HCT116 (cell line): ENCODE measurements at places on chromosomes 2 and 18. TPM values are rescaled to one million over a fixed set of nuclear protein-coding genes. Genes with fewer than 3 reads are reported as not detected.
A peak's percentile ranks its signal among the peaks of the same experiment; 100 is the strongest.

DNA sequence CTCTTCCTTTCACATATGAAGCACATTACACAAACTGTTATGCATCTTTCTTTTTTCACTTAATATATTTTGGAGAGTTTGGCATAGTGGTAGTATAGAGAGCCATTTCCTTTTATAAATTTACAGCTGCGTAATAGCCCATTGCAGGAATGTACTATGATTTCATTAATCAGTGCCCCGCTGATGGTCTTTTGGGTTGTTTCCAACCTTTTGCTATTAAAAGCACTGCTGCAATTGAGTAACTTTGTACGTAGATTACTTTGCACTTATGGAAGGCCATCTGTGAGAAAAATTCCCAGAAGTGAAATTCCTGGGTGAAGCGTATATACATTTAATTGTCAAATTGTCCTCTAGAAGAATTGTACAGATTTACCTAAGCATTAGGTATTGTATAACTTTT is 565.3 kb upstream of the ZNF804A start:
- H3K4me1 ChIP-seq, result no peaks in the 10 kb centered on the region
- H3K27ac ChIP-seq, result no peak overlapping the region
- DNase-seq, result no peak
- H3K36me3 ChIP-seq, result no peaks in the 10 kb centered on the region
- no peak overlapping the region for H3K4me3 ChIP-seq
- H3K27me3 ChIP-seq, result no peaks in the 10 kb centered on the region

DNA sequence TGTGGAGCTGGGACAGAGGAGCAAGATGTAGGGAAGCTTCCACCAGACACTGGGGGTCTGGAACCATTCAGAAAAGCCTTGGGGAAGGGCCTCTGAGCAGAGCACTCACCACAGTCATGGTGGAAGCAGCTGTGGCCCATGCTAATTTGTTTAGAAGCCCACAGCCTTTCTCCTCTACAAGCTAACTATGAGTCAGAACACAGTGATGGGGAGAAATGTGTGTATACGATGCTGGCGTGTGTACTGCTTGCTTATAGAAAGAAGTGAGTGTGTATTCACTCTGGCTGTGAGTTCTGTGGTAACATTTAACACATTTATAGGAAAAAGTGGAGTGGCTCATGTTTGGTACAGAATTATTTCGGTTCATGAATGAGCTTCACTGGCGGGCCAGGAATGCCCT is 157.0 kb upstream of the ACAA2 start:
- peaks cover 27% of the 10 kb centered on the region for H3K4me1 ChIP-seq
- no peaks in the 10 kb centered on the region for H3K36me3 ChIP-seq
- no peak overlapping the region for H3K4me3 ChIP-seq

WDR33 gene
- total RNA-seq, result 52.5 TPM

DNA sequence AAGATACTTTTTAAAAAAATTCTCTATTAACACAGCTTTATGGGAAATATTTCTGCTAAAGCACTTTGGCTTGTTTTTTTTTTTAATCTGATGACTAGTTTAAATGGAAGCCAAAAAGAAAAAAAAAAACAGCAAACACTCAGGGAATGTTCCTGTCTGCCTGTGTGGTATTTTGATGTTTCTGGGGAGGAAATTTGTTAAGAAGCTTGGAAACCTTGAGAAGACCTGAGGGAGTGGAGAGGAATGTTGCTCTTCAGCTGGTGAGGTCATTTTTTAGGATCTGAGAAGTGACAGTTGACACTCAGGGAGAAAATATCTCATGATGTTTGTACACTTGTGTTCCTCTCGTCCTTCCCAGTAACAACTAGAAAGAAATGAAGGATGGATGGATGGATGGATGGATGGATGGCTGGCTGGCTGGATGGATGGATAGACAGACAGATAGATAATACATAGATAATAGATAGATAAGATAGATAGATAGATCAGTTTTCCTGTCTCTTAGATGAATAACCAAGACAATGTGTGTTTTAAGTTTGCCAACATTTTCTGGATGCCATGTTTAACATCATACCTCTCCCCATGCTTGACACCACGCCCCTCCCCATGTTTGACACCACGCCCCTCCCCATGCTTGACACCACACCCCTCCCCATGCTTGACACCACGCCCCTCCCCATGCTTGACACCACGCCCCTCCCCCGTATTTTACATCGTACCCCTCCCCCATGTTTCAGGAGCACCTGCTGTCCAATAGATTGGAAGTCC is 84.8 kb downstream of the CTIF start:
- H3K27ac ChIP-seq, result no peak overlapping the region
- H3K36me3 ChIP-seq, result no peaks in the 10 kb centered on the region
- DNase-seq, result no peak
- H3K4me1 ChIP-seq, result peaks cover 14% of the 10 kb centered on the region

GRCh38 chr18:59927246-59927825 is 27.5 kb downstream of the PMAIP1 start:
- no peak overlapping the region for H3K27ac ChIP-seq
- H3K27me3 ChIP-seq, result no peaks in the 10 kb centered on the region
- H3K4me3 ChIP-seq, result no peak overlapping the region
- no peak for DNase-seq

DNA sequence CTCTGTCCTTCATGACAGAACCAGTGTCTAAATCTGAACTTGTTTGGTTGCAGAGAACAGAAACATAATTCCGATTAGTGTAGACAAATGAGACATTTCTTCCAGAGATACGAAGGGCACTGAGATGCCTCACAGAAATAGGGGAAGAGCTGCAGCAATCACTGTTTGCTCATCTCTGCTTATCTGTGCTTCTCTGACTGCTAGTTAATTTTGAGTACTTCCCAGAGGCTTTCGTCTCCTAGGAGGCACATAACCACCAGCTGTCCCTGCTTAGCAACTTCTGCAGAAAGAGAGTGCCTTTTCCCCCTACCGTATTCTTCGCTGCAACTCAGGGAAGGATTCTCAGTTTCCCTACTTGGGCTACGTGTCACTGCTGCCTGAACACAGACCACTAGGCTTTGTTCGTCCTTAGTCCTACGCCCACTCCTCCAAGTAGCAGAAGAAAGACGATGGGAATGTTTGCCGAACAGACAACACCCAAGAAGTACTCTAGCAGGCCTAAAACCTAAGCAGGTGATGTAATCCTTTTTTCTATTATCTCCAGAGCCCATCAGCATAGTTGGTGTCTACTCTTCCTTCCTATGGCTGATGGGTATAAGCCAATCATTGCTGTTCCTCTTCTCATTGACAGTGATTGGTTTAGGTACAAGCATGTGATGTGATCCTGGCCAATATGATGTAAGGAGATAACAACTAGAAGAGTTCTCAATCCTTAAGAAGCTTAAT is 63.6 kb downstream of the TNP1 start:
- no peaks in the 10 kb centered on the region for H3K4me1 ChIP-seq
- H3K4me3 ChIP-seq, result no peak overlapping the region
- DNase-seq, result no peak
- no peak overlapping the region for H3K27ac ChIP-seq
- no peaks in the 10 kb centered on the region for H3K36me3 ChIP-seq

SKA1 gene
- 34.5 TPM for total RNA-seq

GRCh38 chr2:119255760-119256581 is 32.3 kb downstream of the STEAP3 start:
- no peak overlapping the region for H3K4me3 ChIP-seq
- peak; percentile 54 for DNase-seq
- H3K36me3 ChIP-seq, result no peaks in the 10 kb centered on the region
- H3K27ac ChIP-seq, result peak overlapping the region; percentile 25
- no peaks in the 10 kb centered on the region for H3K27me3 ChIP-seq
